Bronchial smooth muscle cell (primary cell): ENCODE measurements at places on chromosomes 3 and 15. TPM values are rescaled to one million over a fixed set of nuclear protein-coding genes. Genes with fewer than 3 reads are reported as not detected.

Gene HAPLN3
- total RNA-seq, result 1.9 and 2.4 TPM in 2 replicates

Gene LEKR1
- 0.26 and 0.32 TPM in 2 replicates for total RNA-seq

Gene PAQR5
- total RNA-seq, result 2.8 and 2.9 TPM in 2 replicates

Gene ZPLD1
- under 0.01 TPM in 2 replicates for total RNA-seq

Gene KY
- 0.69 and 2.2 TPM in 2 replicates for total RNA-seq

Gene CCDC13
- 0.86 and 0.95 TPM in 2 replicates for total RNA-seq

Gene PPM1L
- total RNA-seq, result 0.63 and 0.69 TPM in 2 replicates

Gene PLS1
- total RNA-seq, result 0.17 and 0.47 TPM in 2 replicates

Gene TOPBP1
- 11.8 and 12.3 TPM in 2 replicates for total RNA-seq

Gene ARRDC4
- 6.3 and 7.7 TPM in 2 replicates for total RNA-seq

Gene CERS3
- 0.43 TPM in 1 of 2 replicates, not detected in the other for total RNA-seq

Gene PLA2G4D
- total RNA-seq, result not detected in 2 replicates

Gene SLC28A1
- total RNA-seq, result not detected in 2 replicates

Gene NGRN
- 42.9 and 48.2 TPM in 2 replicates for total RNA-seq

Gene HIGD2B
- under 0.01 TPM in 1 of 2 replicates, not detected in the other for total RNA-seq

Gene CTXN2
- total RNA-seq, result not detected in 2 replicates

Gene CASR
- not detected in 2 replicates for total RNA-seq

Gene IL12A
- total RNA-seq, result 0.17 and 0.63 TPM in 2 replicates

Gene KBTBD12
- total RNA-seq, result not detected in 2 replicates

Gene ANKRD34C
- not detected in 2 replicates for total RNA-seq

Gene FGF7
- total RNA-seq, result 393 and 762 TPM in 2 replicates

Gene ATP10A
- total RNA-seq, result 2.5 and 4.3 TPM in 2 replicates

Gene CCR4
- not detected in 2 replicates for total RNA-seq

Gene ARHGAP31
- 2.7 and 3.3 TPM in 2 replicates for total RNA-seq

Gene PLAAT1
- total RNA-seq, result not detected in 2 replicates

Gene TYRO3
- total RNA-seq, result 11.8 and 16.9 TPM in 2 replicates

Gene GOLGA8H
- total RNA-seq, result 0.16 and 0.17 TPM in 2 replicates

Gene LYZL4
- total RNA-seq, result not detected in 2 replicates

Gene RAB6B
- total RNA-seq, result 0.16 and 0.52 TPM in 2 replicates

Gene EPB42
- not detected in 2 replicates for total RNA-seq

Gene SGO1
- total RNA-seq, result 0.17 and 1.1 TPM in 2 replicates

Gene RPL22L1
- 27.7 and 82.6 TPM in 2 replicates for total RNA-seq

Gene PLCH1
- total RNA-seq, result under 0.01 and 0.09 TPM in 2 replicates

Gene CHRM5
- total RNA-seq, result under 0.01 TPM in 1 of 2 replicates, not detected in the other
